ENCODE measurements at places on chromosomes 12 and 14. TPM values are rescaled to one million over a fixed set of nuclear protein-coding genes. Genes with fewer than 3 reads are reported as not detected.

GRCh38 chr12:13223179-13223804, 26.8 kb downstream of the EMP1 start:
- DNase-seq = no peak

GRCh38 chr12:116142936-116143898, 134.3 kb downstream of the MED13L start:
- DNase-seq = no peak

Gene DACT1
- not detected for total RNA-seq

Gene RNFT2
- total RNA-seq = 0.26 TPM

Data from esophagus squamous epithelium (tissue), 5 donors.